ENCODE measurements at places on chromosomes 7 and 10. TPM values are rescaled to one million over a fixed set of nuclear protein-coding genes. Genes with fewer than 3 reads are reported as not detected.

The KCP gene
- 13.0 TPM for polyA plus RNA-seq

The CAV1 gene
- 39.3 TPM for polyA plus RNA-seq

The IL15RA gene
- polyA plus RNA-seq, result 2.0 TPM

The FKBP6 gene
- polyA plus RNA-seq, result 0.17 TPM

DNA sequence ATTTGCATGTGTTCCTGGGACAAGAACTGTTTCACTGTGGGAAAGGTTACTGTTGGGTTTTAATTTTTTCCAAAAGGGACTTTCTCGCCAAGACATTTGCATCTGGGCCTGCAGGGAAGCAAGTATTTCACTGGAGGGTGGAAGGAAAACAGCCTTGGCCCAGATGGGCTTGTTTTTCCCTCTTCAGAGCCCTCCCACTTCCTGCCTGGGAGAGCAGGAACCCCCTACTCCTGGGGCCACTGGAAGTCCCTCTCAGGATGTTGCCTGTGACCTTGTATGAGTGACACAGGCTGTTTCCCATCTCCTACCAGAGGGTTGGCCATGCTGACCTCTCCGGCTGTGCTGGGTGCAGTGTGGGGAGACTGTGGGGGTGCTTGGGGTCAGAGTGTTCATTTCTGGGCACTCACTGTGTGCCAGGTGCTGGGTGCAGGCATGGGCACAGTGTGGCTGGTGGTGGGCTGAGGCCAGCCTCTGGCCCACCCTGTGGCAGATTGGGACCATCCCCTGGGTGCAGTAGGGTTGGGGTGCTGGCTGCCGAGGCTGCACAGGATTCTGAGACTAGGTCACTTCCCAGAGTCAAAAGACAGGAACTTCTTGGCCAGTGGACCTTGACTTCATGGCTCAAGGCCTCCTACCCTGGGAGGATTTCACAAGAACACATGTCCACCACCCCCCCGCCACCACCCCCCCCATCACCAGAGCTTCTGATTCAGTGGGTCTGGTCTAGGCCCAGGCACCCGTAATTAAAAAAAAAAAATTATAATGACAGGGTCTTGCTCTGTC is 10.2 kb downstream of the TSPAN15 start:
- DNase-seq, result no peak

DNA sequence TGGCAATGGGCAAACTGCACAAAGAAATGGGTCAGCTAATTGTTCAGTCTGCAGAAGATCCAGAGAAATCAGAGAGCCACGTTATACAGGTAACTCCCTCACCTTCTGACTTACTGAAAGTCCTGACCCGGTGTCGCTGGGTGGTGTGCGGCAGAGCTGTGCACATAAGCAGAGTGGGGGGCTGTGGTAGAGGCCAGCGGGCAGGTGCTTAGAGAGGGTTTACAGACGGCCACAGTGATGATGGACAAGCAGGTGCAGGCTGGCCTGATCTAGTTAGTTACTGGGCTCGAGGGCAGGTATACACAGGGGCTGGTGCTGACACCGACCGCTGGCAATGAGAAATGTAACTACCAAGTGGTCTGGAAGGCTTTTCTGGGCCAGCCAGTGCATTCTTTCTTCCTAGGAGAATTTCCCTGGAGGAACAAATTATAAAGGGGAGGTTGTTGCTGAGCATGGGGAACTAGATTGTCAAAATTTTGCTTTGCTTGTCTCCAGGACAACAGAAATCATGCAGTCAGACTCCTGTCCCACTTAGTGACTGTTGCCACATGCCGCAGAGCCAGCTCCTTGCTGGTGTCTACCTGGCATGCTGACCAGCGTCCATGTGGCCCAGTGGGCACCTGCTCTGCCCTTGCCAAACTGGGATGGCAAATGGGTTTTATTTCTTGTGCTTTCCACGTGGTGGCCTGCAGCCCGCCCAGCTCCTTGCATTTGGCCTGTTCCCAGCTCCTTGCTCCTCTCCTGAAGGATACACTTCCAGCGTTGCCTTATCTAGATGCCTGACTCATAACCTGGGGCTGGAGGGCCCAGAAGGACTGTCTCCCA is 28.8 kb downstream of the DENND10 start:
- DNase-seq, result no peak

DNA sequence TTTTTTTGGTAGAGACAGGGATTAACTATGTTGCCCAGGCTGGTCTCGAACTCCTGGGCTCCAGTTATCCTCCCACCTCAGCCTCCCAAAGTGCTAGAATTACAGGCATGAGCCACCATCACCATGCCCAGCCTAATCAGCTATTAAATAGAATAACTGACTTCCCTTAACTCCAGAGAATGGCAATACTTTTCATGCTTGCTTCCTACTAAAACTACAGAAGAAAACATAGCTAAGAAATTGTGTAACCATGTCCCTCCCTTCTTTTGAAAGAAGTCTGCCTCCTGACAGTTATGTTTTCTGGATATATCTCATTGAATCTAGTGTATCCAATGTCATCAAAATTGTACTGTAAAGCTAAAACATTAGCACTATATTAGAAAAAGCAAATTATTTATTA is 95.6 kb downstream of the KMT2C start:
- DNase-seq, result no peak

Data from left renal pelvis (tissue), 4 donors.